ENCODE measurements at places on chromosomes 12 and 14.
A peak's percentile ranks its signal among the peaks of the same experiment; 100 is the strongest.

- DNase-seq = no peak
These were observed 36.7 kb upstream of the GNG2 start for GRCh38 chr14:51823706-51824105.

GRCh38 chr12:3379079-3379478 lies 111.9 kb upstream of the PRMT8 start:
- DNase-seq = no peak

DNA sequence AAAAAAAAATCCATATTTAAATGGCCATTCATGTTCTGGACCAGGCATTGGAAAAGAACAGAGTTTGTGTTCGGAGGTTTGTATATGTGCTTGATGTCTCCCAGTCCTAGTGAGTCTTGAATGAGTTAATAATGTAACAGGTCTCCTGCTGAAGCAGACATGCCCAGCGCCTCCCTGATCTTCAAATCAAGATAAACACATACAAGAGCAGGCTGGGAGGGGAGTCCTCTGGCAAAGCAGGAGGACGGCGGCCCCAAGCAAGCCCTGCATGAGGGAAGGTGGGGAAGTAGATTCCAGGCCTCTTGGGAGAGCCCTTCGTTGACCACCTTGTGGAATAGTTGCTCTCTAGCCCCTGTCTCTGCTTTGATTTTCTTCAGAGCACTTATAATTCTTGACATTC lies 156.3 kb downstream of the ZFP36L1 start:
- no peak for DNase-seq

DNA sequence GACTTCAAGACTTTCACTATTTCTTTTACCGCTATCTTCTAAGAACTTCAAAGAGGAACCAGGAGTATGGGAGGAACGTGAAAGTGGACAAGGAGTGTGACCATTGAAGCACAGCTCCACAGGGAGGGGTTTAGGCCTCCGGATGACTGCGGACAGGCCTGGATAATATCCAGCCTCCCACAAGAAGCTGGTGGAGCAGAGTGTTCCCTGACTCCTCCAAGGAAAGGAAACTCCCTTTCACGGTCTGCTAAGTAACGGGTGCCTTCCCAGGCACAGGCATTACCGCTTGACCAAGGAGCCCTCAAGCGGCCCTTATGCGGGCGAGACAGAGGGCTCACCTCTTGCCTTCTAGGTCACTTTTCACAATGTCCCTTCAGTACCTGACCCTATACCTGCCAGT lies 267.0 kb downstream of the RPL10L start:
- no peak for DNase-seq

GRCh38 chr12:75447691-75448393 lies 32.7 kb upstream of the GLIPR1 start:
- DNase-seq = no peak

- DNase-seq = no peak
These were observed 495.8 kb upstream of the GARIN6 start for GRCh38 chr12:99151744-99152143.

GRCh38 chr14:64337888-64338615 lies 43.9 kb upstream of the ESR2 start:
- DNase-seq = peak; percentile 24

- no peak for DNase-seq
These were observed 366.5 kb upstream of the OR4E1 start for GRCh38 chr14:22039938-22040780.

DNA sequence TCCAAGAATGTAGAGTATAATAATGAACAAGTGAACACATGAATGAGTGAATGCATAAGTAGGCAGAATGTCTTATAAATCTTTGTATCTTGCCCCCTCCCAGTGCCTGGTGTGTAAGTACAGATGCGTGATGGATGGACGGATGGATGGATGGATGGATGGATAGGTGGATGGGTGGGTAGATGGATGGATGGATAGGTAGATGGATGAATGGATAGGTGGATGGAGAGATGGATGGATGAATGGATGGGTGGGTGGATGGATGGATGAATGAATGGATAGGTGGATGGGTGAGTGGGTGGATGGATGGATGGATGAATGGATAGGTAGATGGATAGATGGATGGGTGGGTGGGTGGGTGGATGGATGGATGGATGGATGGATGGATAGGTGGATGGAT lies 74.4 kb downstream of the CLMN start:
- no peak for DNase-seq

DNA sequence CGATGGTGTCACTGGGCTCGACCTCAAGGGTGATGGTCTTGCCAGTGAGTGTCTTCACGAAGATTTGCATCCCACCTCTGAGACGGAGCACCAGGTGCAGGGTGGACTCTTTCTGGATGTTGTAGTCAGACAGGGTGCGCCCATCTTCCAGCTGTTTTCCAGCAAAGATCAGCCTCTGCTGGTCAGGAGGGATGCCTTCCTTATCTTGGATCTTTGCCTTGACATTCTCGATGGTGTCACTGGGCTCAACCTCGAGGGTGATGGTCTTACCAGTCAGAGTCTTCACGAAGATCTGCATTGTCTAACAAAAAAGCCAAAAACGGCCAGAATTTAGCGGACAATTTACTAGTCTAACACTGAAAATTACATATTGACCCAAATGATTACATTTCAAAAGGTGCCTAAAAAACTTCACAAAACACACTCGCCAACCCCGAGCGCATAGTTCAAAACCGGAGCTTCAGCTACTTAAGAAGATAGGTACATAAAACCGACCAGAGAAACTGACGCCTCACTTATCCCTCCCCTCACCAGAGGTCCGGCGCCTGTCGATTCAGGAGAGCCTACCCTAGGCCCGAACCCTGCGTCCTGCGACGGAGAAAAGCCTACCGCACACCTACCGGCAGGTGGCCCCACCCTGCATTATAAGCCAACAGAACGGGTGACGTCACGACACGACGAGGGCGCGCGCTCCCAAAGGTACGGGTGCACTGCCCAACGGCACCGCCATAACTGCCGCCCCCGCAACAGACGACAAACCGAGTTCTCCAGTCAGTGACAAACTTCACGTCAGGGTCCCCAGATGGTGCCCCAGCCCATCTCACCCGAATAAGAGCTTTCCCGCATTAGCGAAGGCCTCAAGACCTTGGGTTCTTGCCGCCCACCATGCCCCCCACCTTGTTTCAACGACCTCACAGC lies 717 bp downstream of the UBC start:
- DNase-seq = no peak

GRCh38 chr12:42552822-42553221 lies 36.7 kb downstream of the PRICKLE1 start:
- DNase-seq = no peak

DNA sequence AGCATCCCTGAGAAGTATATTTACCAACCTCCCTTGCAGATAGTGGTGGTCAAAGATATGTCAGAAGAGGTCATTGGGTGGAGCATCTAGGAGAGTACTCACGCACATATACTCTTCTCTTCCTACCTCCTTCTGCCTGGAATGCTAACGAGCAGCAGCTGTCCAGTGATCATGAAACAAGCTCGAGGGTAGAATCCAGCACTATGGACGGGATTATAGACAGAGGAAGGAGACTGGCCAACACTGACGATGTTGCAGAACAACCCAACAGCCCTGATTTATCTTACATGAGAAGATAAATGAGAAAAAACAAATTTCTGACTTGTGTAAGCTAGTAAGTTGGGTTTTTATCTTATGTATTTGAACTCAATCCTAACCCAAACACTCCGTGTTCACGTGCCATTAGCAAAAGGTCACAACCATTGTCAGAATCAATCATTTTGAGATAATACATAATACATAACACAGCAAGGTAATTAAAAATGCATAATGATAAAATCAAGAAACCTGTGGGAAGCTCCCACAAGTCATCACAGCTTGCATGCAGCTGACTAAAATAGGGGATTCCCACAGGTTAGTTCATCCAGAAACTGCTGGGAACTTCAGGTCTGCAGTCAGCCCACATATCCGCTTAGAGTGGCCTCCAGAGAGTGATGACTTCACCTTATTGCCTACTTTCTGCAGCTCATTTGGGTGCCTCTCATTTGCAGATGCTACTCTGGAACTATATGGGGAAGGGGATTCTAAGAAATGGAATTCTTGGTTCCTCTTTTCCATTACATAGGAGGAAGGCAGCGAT lies 36.3 kb upstream of the STK38L start:
- no peak for DNase-seq

DNA sequence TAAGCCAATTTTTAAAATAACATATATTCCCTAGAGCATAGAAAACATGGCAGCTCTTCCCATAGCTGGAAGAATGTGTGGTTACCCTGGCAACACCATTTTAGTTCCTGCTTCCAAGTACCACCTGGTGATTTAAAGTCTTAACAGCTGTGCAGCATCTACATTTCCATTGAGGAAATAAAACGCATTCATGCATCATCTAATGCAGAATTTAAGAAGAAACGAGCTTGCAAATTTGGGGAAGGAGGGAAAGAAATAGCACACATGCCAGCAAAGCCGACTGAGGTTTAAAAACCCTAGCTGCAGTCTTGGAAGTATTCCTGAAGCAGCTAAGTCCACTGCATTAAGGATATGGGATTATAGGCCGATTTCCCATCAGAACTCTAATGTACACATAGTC lies 22.8 kb upstream of the SLC38A2 start:
- no peak for DNase-seq

DNA sequence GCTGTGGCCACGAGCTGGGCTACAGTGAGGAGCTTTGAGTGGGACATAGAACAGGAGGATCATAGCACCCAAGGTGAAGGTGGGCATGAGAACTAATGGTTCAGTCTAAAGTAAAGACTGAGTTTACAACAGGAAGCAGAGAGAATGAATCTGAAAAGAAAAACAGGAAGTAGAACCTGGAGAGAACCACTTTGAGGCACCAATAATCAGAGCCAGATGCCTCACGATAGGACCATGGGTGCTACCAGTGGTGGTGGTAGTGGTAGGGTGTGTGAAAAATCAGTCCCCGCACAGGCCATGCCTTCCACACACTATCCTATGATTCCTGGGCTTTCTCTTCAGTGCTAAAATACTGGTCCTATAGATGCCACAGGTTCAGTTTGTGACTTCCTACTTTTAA lies 293.6 kb downstream of the AKAP6 start:
- DNase-seq = no peak

GRCh38 chr14:100320157-100320856 lies 2.8 kb upstream of the SLC25A47 start:
- DNase-seq = no peak

Measured in fibroblast of the conjunctiva (primary cell).